Small intestine (tissue), 16 donors: ENCODE measurements at places on chromosomes 3 and 15. TPM values are rescaled to one million over a fixed set of nuclear protein-coding genes. Genes with fewer than 3 reads are reported as not detected.

The SYNPR gene
- not detected for polyA plus RNA-seq

The NOX5 gene
- 0.04 TPM for polyA plus RNA-seq

DNA sequence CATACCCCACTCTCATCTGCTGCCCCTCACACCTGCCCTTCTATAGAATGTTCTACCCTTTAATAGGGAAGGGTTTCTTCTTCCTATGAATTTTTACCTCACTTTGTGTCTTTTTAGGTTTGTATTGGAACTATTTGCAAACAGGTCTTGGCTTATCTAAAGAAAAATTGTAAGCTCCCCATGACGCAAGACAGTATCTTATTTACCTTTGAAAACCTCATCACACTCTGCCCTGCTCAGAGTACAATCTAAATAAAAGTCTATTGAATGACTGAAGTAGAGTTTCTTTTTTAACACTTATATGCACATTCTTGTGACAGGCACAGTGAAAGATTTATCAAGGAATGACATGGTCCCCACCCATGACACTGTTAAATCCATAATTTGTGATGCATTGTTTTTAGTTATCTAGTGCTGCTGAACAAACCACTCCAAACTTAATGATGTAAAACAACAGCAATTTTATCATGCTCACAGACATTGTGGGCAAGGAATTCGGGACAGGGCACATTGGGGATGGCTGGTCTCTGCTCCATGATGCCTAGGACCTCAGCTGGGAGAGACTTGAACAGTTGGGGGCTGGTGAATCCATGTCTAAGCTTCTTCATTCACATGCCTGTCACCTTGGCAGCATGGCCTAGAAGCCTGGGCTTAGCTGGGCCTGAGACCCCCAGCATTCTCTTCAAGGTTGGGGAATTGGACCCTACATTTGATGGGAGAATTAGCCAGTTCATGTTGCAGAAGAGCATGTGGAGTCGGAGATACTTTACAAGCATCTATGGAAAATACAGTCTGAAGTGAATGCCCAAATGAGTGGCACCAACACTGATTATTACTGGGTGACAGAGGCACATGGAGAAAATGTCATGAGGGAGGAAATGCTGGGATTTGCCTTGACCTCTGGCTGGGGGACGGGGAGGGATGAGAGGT, 252.2 kb upstream of the CTDSPL start:
- DNase-seq = peak; percentile 49

DNA sequence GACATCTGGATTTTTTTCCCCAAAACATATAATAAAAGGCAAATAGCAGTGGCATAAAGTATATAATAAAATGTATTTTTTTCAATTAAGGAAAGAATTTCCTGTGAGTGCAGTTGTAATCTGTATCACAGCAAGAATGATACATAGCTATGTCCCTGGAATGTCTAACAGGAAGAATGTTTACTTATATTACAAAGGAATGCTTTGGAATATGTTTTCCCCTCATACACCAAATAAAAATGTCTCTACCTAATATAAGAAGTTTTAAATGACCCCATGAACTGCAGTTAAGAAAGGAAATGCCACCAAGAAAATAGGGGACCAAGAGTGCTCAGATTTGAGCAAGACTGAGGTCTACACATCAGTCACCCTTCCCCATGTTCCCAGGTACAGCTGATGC, 38.0 kb upstream of the ATP11B start:
- no peak for DNase-seq

- no peak for DNase-seq
Measured at GRCh38 chr3:68056556-68056955, 402.1 kb upstream of the SUCLG2 start.

The ZNF80 gene
- 0.01 TPM for polyA plus RNA-seq

DNA sequence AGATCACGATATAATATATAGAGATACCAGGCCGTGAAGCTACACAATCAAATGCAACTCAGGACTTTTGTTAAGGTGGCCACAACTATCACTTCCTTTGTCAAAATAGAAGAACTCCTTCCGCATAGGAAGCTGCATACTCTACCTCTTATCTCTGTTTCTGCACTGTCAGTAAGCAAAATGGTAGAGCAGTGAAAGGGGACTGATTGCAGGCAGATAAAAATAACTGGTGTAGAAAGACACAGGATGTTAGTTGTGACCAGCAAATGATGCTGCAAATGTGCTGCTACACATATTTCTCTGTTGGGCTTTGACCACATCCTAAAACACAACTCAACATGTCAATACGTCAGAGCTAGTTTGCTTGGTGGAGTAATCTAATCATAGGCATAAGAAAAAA, 16.3 kb upstream of the TRAT1 start:
- peak; percentile 4 for DNase-seq

- DNase-seq = peak; percentile 52
Measured at GRCh38 chr3:195542316-195542697, 818 bp downstream of the PPP1R2 start.

DNA sequence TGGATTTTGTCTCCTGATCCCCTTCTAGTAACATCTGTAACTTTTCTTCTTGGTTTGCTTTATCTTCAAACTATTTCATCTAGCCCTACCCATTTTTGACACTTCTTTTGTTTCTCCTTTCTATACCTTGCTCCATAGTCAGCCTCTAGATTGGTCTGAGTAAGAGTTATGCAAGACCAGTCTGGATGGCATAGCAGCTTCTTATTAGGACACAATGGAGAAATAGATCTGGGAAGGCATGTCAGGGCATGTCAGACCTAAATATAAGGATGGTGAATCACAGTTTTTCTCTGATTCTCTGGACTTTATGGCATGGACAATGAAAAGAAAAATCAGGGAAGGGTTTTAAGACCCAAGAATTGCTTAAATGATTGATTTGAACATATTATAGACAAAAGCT, 452.5 kb downstream of the RAP2B start:
- no peak for DNase-seq

GRCh38 chr3:16890597-16891333, 6.0 kb downstream of the PLCL2 start:
- no peak for DNase-seq

The SLC51B gene
- polyA plus RNA-seq = 82.7 TPM

The ZKSCAN7 gene
- polyA plus RNA-seq = 8.1 TPM

DNA sequence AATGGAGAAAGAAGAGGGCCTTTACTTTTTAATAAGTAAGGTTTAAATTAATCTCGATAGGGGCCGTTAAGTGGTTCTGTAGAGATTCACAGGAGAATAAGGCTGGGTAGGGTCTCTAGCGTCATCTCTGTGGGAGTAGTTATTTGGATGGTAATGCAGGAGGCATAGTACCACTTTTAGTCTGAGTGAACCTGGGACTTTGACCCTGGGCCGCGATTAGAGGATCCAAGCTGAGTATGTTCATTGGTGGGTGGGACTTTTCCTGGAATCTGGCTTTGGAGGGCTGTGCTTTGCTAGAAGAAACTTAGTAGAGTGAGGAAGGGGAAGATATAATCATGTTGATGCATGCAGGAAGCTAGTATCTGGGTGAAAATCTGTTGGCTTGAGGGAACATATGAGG, 4.0 kb downstream of the LPP start:
- peak; percentile 91 for DNase-seq

The DUOXA2 gene
- 7.5 TPM for polyA plus RNA-seq

DNA sequence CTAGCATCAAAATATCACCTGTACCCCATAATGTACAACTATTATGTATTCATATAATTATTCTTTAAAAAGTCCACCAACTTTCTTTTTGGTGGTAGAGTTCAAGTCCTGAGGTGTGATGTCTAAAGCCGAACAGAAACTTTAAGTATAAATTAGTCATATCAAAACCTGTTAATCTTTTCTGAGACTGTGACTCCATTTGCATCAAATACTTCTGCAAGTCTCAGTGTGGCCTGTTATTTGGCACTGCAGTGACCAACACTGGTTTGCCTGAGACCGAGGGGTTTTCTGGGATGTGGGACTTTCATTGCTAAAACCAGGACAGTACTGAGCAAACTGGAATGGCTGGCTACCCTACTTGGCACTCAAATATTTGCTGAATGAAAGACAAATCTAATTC, 7.3 kb downstream of the NGLY1 start:
- DNase-seq = no peak

The LRRC2 gene
- 0.61 TPM for polyA plus RNA-seq

GRCh38 chr15:39235084-39235795, 345.6 kb upstream of the THBS1 start:
- DNase-seq = no peak

The TRAT1 gene
- polyA plus RNA-seq = not detected

DNA sequence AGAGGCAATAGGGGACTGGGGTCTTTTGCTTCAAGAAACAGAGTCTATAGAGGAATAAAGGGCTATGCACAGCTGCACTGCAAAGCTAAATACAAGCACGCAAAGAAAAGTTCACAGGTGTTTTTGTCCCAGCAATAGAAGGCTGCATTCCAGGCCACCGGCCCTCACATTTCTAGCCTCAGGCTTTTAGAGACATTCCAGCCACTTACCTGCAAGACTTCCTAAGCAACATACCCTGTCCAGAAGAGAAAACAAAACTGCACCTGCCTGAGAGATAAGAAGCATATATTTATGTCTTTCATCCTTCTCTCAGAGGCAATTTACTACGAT, 220.5 kb downstream of the OPA1 start:
- DNase-seq = peak; percentile 62

DNA sequence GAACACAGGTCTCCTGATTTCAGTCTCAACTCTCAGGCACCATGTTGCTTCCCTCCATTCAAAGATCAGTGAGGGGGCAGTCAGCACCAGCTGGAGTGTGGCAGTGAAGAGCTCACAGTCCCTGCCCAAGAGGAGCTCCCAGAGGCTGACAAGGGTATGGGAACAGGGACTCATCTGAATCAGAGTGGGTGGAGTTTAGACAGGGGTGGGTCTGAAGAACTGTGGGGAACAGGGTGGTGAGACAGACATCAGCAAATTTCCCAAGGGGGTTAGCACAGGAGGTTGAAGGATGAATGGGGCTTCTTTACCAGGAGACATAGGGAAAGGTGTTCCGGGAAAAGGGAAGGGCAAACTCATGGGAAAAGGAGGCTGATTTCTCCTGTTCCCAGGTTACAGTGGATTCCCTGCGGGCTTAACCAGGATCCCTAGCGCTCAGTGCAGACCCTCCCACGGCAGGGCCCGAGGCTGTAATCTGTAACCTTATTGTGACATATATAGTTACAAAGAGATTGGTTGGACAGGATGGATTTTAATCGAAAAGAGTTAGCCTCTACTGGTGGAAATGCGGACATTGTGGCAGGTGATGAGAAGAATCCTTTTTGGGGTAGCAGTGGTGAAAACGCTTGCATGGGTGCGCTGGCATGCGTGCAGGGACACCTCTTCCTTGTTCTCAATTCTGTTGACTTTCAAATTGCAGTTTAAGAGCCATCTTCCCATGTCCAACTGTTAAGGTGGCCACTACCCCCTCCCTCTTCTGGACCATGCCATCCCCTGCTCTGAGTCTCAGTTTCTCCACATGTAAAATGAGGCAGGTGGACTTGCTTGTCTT, 160.3 kb downstream of the SMAD6 start:
- DNase-seq = no peak

The FHIT gene
- polyA plus RNA-seq = 30.4 TPM

DNA sequence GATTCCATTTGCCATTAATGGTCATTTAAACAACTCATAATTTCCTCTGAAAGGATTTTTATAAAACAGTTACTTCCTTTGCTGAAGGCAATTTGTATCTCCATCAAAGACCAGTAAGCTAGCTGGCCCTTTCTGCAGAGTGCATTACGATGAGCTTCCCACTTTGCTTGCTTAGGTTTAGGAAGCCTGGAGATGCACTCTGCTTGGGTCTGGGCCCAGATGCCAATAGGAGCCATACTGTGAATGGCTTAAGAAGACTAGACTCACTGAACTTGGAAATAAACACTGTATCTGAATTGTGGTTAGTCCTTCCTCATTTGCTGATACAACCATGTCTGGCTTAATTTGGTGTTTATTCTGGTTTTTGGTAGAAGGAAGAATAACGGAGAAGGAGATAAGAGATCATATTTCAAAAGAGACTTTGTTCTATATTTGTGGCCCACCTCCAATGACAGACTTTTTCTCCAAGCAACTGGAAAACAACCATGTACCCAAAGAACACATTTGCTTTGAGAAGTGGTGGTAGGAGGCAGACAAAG, 38.1 kb downstream of the OXNAD1 start:
- no peak for DNase-seq

The PEX5L gene
- not detected for polyA plus RNA-seq

DNA sequence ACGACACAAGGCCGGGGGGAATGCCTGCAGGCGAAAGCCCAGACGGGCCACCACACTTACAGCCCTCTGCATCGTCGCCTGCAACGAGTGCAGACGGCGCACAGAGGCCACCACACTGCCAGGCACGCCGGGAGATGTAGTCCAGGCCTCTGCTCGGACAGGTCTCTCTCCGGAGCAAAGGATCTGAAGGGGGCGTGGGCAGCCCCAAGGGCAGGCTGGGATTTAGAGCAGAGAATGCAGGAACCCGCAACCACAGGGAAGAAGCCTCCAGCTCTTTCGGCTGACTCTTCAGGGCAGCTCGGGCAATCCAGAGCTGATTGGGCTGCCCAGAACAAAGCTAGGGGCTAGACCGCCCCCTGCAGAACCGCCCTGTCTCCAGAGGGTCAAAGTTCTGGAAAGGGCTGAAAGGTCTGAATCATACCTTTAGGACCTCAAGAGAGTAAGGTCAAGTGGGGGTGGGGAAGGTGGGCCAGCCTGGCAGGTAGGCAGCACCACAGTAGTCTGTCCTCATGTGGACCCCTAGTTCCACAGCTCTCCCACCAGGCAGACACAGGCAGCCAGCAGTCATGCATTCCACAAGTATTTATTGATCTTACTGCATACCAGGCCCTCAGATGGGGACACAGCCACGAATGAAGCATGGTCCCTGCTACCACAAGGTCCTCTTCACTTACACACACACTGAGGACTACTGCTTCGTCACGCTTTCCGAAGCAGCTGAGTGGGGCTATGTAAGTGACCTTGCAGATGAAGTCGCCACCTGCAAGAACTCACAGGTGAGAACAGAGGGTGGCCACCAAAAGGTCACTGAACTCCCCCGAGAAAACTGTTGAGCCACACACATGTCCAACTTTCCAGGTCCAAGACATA, at the start of gene AMT:
AMT (minus strand) TSS at position 95 of the 870 bp plus-strand sequence; CDS start at position 72, 23 bp downstream.
- peak; percentile 72 for DNase-seq

The THAP10 gene
- 2.4 TPM for polyA plus RNA-seq

The GOLGA8S gene
- 0.01 TPM for polyA plus RNA-seq

DNA sequence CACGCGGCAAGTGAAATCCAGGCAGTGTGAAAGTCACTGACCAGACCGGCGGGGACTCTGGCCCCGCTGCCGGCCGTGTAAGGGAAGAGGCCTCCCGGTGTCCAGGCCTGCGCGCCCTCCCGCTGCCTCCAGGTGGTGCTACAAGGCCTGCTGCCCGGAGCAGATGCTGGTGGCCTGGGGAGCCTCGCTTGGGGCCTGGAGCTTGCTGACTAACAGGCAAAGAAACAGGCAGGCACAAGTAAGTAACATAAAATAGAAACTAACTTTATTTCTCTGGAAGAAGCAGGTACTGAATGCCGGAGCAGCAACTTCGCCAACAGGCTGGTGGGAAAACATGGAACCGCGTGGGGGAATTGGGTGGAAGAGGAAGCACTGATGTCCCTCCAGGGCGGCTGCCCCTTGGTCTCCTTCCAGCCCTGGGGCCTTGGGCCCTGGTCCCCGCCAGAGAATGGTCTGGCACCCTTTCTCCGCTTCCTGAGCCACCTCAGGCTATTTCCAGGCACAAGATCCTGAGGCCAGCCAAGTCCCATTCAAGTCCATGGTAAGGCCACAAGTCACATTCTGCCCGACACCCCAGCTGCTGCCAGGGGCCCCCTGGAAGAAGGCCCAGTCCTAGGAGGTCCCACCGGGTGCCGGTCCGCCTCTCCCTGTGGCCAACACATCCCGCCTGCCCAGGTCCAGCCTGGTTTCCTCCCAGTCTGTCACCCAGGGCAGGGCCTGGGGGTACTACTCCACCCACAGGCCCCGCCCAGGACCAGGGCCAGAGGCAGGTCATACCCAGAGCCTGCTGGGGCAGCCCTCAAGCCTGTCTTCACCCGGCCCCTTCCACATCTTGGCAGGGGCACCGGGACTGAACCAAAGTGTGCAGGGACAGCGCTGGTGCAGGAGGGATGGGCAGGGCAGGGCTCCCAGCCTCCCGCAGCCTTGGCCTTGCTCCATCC, 45.0 kb downstream of the TNK2 start:
- peak; percentile 88 for DNase-seq
